KBM-7 (cell line): ENCODE measurements at places on chromosomes 3 and 15.

DNA sequence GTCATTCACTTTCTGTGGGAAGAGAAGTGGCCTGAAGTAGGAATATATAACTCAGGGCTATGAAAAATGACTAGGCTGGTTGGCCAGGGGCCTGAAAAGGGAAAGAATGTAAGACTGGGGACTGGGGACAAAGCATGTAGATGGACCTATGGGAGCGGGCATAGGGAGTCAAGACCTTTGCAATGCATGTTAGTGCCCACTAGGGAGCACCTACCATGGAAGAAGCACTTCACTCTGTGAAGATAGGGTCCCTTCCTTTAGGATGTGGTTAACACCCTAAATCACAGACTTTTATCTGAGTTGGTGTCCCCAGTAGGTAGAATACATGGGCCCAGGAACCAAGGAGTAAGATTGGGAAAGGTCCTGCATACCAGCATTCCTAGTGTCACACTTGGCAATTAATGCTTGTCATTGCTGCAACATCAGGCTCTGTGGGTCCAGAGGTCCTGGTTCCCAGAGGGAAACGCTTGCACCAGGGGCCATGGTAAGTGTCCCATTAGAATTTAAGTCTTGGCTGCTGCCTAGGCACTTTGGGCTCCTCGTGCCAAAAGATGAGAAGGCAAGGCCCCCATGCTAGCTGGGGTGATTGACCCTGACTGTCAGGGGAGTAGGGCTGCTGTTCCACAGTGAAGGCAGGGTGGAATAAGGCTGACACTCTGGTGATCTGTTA is 79.6 kb downstream of the CRYGS start:
- no peak for DNase-seq

DNA sequence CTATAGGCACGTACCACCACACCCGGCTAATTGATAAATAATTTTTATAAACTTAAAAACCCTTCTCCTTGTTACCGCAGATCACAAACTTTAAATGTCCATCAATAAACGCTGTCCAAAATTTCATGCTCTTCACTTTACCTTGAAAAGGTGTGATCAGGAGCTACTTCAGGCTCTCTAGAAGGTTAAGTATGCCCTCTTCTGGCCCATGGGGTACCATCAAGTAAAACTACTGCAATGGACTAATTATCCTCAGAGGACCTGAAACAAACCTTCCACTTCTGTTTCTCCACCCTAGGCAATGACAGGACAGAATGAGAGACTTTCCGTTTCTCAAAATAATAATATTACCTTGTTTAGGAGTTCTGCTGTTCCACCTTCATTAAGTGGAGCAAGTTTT is 9.2 kb downstream of the LZTFL1 start:
- peak; percentile 6 for DNase-seq

DNA sequence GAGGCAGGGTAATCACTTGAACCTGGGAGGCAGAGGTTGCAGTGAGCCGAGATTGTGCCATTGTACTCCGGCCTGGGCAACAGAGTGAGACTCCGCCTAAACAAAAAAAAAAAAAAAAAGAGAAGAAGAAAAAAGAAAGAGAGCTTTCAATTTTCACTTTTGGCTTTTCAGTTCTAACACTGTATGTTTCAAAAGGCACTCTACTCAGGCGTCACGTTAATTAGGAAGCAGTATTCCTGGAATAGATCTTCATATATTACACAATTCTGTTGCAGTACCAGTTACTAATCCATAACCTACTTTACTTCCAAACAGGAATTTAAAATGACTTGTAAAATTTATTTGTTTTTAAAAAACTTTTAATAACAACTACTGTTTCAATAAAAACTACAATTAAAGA is 131.7 kb upstream of the PLXND1 start:
- DNase-seq = no peak

DNA sequence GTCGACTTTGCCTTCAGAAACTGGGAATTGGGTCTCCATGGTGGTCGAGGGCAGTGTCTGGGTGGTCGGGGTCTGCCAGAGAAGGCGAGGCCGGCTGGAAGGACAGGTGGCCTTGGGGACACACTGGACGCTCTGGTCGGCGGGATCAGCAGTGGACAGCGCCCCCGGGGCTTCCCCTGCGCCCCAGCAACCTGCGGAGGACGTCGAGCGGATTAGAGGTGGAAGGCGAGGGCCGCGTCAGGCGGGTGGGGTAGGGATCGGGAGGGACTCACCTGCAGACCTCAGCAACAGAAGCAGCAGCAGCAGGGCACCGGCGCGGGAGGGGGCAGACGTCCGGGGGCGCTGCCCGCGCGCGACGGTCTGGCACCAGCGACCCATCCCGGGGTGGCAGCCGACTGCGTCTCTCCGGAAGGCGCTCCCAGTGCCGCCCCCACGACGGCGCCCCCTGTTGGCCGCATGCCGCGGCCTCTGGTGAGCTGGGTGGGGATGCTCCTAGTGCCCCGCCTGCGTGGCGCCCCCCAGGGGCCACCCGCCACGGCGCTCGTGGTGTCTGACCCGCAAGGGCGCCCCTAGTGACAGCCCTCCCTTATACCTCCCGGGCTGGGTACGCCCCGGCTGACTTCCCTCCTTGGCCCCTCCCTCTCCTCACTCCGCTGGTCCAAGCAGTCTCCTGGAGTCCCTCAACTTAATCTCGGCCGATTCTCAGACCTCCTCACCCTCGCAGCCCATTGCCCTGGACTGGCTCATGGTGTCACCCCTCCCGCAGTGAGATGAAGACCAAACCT is at the start of gene PRSS50:
PRSS50 (minus strand) TSS at position 423 of the 785 bp plus-strand sequence; CDS start at position 378, 45 bp downstream.
- DNase-seq = no peak

- DNase-seq = no peak
Measured at GRCh38 chr3:98645039-98645438, 51.6 kb upstream of the CPOX start.

DNA sequence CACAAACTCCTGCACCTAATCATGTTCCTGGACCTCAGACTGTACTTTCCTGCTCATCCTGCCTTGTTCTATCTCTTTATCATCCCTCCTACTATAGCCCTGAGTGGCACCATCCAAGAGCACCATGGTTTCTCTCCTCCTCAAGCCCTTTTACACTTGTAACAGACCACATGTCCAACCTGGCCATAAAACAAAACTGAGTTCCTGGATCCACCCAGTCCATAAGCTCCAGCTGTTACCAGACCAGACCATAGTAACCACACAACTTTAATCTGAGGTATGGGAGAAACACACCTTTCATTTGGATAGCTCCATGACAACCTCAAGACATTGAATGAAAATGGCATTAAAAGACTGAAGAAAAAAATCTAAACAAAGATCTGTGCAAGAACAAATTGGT is 9.1 kb downstream of the TM4SF18 start:
- DNase-seq = no peak

GRCh38 chr3:177917234-177917861 is 618.9 kb upstream of the KCNMB2 start:
- no peak for DNase-seq

GRCh38 chr3:141379250-141379966 is 11.1 kb downstream of the ZBTB38 start:
- no peak for DNase-seq

- DNase-seq = no peak
Measured at GRCh38 chr3:144458283-144458682, 486.7 kb downstream of the DIPK2A start.
